ENCODE measurements at places on chromosomes 12 and 14.

DNA sequence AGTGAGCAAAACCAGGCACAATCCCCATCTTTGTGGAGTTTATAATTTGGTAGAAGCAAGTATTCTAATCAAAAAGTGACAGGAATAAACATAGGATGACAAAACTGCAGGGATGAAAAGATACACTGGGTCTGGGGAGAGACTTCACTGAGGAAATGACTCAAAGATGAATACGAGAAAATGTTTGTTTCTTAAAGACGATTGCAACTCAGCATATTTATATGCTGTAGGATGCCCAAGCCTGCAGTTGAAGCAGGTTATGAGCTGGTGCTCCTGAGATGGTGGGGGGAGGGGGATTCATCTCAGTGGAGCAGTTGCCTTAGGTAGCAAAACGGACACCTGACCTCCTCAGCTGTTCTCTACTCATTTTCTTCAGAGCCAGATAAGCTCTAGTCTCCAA lies 13.4 kb upstream of the SLC38A4 start:
- no peak for DNase-seq

DNA sequence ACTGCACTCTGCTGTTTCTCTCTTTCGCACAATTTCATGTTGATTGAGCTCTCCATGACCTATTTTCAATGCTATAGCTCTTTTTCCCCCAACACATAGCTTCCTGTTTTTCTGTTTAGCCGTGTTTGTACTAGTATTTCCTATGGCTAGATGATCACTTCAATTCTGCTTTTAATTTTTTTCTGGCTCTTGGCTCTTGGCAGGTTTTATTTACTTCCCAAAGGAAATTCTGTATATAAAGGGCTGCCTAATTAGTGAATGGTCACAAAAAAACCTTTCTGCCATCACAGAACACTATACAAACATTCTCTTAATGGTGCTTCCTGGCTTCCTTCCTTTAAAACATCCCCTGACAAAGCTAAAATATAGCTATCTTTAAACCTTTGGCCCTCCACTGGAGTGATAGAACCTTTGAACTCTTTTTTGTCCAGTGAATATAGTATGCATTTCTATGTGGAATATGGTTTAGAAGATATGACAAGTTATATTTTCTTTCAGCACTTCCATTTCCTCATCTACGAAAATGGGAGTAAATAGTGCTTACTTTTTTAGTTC lies 88.2 kb downstream of the RASSF9 start:
- no peak for DNase-seq

DNA sequence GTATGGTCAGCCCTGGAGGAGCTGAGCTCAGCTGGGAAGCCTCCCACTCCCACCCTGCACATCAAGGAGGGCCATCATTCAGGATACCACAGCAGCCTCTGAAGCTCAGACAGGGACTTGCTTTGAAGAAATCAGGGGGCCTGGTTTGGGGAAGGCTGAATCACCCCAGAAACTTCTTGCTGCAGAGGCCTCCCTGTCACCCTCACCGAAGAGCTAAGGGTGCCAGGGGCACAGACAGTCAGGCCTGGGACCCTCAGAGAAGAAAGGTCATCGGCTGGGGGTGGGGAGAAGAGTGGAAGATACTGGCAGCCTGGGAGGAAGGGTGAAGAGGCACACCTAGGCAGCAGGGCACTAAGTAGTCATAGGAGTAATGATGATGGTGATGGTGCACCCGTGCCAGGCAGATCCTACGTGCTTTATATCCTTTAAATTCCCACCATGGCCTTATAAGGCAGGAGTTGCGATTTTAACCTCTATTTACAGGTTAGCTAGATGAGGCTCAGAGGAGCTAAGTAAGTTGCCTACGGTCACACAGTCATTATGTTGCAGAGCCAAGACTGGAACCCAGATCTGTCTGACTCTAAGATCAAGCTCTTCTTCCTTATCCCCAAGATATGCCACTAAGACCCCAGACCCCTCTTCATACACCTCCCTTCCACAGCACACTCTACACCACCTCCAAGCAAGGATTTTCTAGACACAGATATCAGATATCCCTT lies 28.5 kb upstream of the PNMA1 start:
- no peak for DNase-seq

- DNase-seq: no peak
Measured at GRCh38 chr12:68856510-68856909, 48.5 kb downstream of the MDM2 start.

DNA sequence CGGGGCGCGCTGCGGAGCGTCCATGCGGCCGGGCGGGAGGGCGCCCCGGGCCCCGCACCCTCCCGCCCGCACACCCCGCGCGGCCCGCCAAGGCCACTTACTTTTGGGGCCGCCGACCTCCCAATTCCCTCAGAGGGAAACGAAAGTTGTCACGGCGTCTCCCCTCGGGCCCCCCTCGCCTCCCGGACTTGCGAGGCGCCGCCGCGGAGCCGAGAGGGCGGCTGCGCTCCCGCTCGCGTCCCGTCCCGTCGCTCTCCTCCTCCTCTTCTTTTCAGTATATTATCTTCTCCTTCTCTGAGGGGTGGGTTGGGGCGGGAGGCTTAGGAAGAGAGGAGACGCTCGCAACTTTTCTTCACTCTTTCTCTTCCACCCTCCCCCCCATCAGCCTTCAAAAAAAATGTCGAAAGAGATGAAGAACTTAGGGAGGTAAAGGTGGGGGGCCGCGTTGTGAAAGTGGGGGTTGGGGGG lies 613 bp downstream of the DUSP16 start:
- peak; percentile 54 for DNase-seq

GRCh38 chr14:65703996-65704395 lies 291.5 kb downstream of the FUT8 start:
- DNase-seq: no peak

GRCh38 chr14:95891742-95892141 lies 15.1 kb downstream of the TUNAR start:
- peak; percentile 41 for DNase-seq

- no peak for DNase-seq
Measured at GRCh38 chr12:32431025-32431424, 31.7 kb downstream of the FGD4 start.

DNA sequence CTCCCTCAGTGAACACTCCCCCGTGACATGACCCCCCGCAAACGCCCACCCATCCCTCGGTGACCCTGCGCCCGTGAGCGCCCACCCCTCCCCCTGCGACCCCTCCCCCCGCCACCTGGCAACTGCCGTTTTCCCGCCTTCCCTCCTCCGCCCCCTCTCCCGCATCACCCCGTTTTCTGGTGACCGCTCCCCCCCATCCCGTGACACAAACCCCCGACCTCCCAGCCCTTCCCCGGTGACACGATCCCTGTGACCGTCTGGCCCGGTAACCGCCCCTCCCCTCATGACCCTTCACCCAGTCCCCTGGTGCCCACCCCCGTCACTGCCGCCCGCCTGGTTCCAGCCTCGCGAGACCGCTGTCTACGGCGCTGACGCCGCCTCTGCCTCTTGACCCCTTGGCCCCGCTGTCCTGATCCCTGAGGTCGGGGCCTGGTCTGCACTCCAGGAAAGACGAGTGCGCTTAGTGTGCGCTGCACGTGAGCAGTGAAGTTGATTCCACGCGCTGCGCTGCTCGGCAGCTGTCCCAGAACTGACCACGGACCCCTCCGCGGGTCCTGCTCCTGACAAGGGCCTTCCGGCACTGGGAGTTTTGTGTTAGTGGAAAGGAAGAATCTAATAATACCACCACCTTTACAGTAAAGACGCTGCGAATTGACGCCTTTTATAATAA lies 59.4 kb downstream of the DDX51 start:
- DNase-seq: peak; percentile 82

- DNase-seq: no peak
Measured at GRCh38 chr12:103928682-103929045, 1.5 kb upstream of the HSP90B1 start.

GRCh38 chr12:32217354-32218310 lies 111.0 kb downstream of the BICD1 start:
- DNase-seq: peak; percentile 60

- peak; percentile 85 for DNase-seq
Measured at GRCh38 chr12:53006810-53007309, 604 bp downstream of the EIF4B start.

GRCh38 chr14:94145902-94146527 lies 16.6 kb upstream of the IFI27L2 start:
- DNase-seq: no peak

- DNase-seq: no peak
Measured at GRCh38 chr12:40784102-40784501, 91.9 kb downstream of the CNTN1 start.

- DNase-seq: peak; percentile 56
Measured at GRCh38 chr14:58072288-58073071, 79.5 kb downstream of the ARMH4 start.

- DNase-seq: no peak
Measured at GRCh38 chr14:53473480-53473879, 320.4 kb upstream of the DDHD1 start.

DNA sequence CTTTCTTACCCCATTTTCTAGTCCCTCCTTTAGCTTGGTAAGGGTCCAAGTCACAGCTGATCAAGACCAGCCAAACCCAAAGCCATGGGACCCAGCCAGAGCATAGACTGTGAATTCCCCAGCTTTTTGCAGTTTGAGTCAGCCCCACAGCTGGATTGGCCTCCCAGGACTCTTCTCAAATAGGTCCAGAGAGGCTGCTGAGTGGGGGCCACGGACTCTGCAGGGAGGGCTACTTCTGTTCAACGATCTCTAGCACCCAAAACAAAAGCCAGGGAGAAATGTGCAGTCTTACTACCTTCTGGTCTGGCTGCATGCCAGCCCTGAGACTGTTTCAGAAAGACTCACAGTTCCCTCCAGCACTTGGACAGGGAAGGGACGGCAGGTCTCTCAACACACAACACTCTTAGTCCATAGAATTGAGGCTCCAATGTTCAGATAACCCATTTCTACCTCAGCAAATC lies 1.6 kb downstream of the VDR start:
- DNase-seq: peak; percentile 73

- no peak for DNase-seq
Measured at GRCh38 chr12:111218499-111218898, 150.4 kb downstream of the PHETA1 start.

DNA sequence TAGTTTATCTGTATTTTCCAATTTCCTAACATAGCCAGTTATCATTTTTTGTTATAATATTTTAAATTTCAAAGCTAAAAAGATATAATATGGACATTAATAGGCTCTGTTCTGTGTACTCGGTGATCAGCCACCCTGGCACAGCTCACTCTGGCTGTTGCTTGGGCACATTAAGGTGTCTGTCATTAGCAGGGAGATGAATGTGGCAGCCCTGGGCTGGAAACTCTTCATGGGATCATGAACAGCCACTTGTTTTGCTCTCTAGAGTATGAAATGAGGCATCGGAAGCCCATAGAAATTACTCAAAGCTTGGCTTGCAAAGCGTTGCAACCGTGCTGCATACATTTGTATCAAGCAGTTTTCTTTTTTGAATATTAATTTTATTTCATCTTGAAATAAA lies 233.2 kb downstream of the DACT1 start:
- DNase-seq: no peak

DNA sequence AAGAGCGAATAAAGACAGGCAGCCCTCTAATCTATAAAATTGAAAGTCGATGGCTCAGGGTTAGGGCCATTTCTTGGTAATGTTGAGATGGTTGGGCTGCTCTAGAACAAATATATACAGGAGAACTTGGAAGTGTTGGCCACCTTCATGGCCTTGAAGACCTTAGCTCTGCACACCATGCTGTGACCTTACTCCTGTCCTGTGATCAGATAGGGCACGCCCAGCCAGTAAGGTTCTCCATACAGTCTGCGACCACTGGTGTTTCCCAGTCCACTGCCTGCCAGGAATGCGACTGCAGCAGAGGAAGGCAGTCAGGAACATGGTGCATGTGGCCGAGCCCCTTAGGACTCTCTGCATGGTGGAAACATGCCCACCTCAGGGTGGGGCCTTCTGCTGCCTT lies 73.2 kb upstream of the PSMA6 start:
- no peak for DNase-seq

GRCh38 chr12:60205500-60205899 lies 609.7 kb downstream of the SLC16A7 start:
- DNase-seq: peak; percentile 3

DNA sequence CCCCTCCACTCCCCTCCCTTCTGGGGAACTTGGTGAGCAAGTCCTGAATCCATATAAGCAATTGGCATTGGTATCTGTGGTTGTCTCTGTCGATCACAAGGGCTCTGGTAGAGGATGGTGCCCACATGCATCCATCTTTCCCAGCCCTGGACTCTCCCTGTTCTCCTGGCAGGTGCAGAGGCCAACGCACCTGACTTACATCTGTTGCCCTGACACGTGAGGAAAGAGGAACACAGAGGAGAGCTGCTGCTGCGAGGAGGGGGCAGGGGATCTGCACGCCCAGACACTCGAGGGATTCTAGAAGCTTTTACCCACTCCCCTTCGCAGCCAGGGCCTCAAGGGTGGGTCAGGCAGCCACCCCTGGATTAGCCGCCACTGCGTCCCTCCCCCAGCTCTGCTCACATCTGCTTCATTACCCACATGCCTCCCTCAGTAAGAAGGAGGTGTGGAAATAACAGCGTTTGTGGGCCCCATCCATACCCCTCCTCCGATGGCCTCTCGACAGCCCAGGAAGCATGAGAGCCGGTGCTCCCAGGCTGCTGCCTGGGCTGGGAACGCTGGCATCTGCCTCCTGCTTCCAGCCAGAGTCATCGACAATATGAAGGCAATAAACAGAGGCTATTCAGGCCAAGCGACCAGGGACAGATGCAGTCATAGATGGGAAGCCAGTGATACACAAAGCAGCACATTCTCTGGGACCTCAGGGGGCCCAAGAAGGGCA lies 56.5 kb downstream of the KDM2B start:
- DNase-seq: no peak

DNA sequence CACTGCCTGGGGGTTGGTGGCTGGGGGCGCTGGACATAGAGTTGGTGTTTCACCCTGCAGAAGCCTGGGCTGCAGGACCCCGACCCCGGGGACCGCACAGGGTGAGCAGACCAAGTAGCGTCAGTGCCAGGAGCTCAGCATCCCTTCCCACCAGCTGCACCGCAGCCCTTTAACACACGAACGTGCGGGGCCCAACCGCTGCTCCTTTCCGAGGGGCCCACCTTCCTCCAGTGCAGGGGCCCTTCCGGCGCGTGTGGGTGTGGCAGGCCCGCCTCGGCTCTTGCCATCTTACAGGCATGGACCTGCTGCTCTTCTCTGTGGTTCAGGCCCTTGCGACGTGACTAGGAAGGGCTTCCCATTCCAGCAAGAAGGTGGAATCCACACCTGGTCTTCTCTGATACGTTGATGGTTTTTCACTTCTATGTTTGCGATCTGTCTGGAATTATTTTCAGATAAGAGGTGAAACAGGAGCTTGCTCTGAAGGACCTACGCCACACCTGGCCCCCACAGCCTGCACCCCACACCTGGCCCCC lies 47.8 kb downstream of the LRCOL1 start:
- DNase-seq: no peak

DNA sequence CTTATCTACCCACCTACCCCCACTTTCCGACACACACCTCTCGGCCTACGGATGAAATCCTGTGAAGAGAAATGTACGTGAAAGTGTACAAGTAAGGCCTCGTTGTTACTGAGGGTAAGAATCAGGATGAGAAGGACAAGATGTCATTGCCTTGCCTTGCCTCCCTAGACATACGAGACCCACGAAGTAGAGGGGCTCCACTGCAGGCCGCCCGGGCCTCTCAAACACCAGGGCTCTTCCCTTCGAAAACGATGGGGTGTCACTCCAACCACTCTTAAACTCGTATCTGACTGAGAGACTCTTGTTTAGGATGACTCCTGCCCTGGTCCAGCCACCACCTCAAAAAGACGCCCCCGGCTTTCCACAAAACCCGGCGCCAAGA lies 498 bp downstream of the RACGAP1 start:
- DNase-seq: no peak

GRCh38 chr14:54489731-54490444 lies 1.1 kb upstream of the GMFB start:
- DNase-seq: no peak

Measured in AG08396 (cell line).